T-cell (primary cell): ENCODE measurements at places on chromosomes 12 and 14.

DNA sequence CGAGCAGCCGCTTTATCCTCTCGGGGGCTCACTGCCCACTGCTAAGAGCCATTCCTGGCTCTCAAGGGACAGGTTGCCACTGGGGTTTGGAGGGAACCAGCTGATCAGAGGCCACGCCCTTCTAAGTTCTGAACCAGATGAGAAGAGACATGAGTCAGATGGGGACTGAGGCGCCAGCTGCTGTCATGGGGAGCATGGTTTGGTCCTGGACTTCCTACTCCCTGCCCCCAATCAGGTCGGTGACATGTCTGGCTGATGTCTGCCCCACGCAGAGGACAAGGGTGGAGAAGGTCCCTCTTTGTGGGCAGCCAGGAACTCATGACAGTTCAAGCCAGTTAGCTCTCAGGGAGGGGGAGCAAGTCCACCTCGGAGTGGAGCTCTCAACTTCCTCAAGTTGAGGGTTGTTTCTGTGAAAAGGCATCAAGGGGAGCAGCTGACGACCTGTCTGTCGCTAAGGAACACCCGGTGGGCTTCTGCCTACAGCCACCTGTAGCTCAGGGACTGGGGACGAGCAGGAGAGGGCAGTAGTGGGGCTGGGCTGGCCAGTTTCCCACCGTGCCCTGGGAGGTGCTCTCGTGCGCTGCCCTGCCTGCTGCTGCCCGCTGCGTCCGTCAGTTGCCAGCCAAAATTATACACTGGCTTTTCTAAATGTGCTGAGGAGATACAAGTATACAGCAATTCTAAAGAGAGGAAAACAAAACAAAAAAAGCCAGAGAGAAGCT is 20.5 kb downstream of the PSMC1 start:
- no peak for DNase-seq

GRCh38 chr14:96380735-96381134 is 11.2 kb upstream of the AK7 start:
- no peak for DNase-seq

DNA sequence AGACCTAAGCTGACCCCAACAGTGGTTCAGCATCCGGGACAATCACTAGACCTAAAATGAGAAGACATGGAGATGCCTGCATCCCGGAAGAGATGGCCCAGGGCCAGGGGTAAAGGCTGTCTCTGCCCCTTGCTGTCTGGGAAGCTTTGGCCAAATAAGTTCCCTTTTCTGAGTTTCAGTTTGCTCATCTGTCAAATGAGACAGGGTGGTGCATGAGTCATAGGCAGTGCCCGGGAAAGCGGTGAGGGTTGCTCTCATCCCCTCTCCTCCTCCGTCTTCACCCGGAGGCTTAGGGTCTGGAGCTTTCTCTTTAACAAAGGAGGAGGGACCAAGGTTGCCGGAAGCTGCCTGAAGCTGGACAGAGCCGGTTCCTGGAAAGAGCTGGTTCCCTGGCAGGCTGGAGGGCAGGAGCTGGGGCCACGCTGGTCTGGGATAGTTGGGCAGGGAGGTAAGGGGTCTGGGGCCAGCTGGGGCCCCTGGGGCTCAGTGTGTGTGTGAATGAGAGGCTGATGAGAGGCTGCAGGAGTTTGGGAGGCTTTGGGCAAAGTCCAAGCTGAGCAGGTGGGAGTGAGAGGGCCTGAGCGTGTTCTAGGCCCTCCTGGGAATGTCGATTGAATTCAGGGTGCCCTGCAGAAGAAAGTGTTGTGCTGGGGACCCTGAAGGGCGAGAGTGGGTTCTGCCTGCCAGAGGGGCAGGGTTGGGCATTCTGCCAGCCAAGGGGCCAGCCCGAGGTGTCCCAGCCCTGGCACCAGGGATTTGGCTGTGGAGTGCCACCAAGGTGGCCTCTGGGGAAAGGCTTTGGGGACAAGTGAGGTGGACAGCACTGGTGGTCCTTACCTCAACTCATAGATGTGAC is at the start of gene SDSL:
Gene SDSL (plus strand): TSS at position 351 of the 856 bp plus-strand sequence. CDS start 5,603 bp downstream, outside the sequence.
- no peak for DNase-seq

DNA sequence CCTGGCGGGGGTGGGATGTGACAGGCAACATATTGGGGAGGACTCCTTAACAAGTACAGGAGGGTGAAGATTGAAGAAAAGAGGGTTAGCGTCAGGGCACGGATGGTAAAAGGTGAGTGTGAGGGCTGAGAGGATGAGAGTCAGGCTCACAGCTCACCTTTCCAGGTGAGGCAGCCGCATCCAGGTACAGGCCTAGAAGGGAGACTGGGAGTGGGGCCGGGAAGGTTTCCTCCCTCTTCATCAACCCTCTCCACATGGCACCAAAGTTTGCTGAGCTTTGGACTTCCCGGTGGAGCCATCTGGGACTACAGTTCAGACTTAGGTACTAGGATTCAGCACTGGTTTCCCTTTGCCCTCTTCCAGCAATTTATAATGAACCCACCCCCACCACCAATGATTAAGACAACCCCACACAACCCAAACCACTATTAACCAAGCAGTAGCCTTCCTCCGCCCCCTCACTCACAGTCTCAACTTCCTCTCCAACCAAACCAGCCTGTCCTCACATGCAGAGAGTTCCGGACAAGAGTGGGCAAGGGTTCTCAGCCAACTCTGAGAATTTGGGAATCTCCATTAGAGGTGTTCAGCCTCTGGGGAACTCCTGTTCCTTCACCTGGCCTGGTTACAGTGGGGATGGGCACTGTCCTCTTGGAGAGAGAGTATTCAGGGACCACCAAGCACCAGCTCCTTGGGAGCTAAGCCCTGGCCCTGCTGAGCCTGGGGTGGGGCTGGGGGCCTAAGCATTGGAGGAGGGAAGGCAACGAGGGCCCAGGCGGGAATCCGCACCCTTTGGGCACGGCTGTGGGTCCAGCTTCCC is 2.4 kb upstream of the HOXC4 start:
- no peak for DNase-seq

- DNase-seq = no peak
These were observed 70.3 kb downstream of the CAPZA3 start for GRCh38 chr12:18808221-18808620.

DNA sequence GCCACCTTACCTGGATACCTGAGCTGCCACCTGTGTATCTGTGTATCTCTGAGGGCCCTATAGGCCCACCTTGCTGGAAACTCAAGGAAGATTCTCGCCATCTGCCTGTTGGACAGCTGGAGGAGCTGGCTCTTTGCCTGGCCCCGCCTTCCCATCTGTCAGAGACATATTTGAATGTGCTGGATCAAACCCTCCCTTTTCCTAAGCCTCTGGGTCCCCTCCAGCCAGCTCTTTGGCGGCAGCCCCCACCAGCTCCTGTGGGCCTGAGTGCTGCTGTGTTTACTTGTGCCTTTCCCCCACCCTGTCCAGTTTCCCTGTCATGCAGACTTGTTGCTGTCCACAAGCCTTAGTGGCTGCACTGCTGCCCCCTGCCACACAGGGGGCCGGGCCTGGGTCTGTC is 55.9 kb upstream of the SRSF5 start:
- no peak for DNase-seq

DNA sequence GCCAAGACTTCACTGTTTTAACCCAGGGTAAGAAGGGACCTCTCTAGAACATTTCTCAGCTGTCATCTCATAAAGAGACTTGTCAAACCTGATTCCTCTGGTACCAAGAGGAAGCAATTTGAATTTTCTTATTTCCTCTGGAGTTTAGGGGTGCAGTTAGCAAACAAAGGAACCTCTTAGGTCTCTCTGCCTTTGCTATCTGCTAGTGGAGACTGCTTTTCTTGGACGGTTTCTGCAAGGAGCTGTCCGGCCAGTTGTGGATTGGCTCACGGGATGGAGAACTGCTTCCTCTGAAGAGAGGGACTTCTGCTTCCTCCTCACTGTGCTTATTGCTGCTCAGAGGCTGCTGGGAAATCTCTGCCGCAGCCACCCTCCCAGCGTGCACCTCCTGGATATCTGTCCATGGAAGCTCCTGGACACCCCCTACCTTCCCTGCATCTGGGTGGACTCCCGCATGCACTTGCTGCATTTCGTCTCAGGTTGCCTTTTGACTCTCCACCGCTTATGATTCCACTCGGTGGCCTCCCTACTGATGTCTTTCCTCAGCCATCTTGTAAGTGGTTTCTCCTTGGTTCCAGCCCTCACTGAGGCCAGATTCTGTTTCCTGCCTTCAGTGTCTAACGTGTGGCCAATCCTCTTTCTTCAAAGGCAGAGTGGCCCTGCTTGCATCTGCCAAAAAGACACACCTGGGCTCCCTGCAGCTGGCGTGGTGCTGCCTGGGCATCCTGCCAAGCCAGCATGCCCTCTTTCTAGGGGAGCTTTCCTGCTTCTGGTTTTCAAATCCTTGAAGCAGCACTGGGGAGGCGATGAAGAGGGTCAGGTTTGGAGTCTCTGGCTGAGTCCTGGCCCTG is 187.3 kb downstream of the CHST11 start:
- peak; percentile 18 for DNase-seq

- no peak for DNase-seq
These were observed 60.1 kb downstream of the TSPAN9 start for GRCh38 chr12:3137268-3137781.

DNA sequence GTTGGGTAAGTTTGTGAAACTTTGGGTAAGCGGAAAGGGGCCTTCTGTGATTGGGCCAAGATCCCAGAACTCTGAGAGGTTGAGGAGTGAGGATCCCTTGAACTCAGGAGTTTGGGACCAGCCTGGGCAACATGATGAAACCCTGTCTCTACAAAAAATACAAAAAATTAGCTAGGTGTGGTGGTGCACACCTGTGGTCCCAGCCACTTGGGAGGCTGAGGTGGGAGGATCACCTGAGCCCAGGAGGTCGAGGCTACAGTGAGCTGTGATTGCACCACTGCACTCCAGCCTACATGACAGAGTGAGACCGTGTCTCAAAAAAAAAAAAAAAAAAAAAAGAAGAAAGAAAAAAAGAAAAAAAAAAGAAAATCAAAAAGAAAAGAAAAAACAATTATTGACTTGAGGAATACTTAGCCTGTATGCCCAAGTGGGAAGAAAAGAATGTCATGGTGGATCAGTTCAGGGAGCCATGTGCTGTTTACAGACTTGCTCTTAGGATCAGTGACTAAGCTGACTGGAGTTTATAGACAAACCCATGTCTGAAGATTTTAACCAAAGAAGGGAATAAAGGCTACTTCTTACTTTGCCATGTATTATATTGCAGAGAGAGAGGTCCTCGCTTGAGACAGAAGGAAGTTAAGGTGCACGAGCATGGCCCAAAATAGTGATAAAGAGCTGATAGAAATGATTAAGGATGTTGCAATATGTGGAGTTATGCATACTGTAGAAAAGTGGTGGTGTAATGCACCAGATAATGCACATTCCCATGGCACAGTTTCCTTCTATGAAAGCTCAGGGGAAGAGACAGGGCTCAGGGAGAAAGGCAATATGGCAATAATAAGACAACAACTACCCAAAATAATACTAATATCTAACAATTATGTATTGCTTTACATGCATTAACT is 881 bp downstream of the HSD17B6 start:
- no peak for DNase-seq

- DNase-seq = no peak
These were observed 246.6 kb upstream of the LRFN5 start for GRCh38 chr14:41360126-41360525.

- DNase-seq = peak; percentile 60
These were observed 1037.8 kb downstream of the TMEM121 start for GRCh38 chr14:106564058-106564643.
